Astrocyte of the cerebellum (primary cell): ENCODE measurements at places on chromosomes 5 and 9.

DNA sequence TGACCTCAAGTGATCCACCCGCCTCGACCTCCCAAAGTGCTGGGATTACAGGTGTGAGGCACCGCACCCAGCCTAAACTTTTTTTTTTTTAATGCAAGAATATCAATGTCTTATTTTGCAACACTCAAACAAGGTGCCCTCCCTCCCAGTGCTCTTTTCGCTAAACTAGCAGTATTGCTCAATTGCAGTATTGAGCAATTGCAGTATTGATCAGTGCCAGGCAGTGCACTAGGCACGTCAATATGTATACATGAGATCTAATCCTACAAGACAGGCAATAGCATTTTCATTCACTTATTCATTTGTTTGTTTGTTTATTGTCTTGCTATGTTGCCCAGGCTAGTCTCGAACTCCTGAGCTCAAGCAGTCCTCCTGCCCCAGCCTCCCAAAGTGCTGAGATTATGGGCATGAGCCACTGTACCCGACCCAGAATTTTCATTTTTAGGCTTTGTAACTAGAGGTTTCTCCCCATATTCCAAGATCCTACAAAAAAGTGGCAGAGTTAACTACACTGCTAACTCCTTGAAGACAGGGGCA lies 94.5 kb downstream of the TTLL11 start:
- no peak for DNase-seq

DNA sequence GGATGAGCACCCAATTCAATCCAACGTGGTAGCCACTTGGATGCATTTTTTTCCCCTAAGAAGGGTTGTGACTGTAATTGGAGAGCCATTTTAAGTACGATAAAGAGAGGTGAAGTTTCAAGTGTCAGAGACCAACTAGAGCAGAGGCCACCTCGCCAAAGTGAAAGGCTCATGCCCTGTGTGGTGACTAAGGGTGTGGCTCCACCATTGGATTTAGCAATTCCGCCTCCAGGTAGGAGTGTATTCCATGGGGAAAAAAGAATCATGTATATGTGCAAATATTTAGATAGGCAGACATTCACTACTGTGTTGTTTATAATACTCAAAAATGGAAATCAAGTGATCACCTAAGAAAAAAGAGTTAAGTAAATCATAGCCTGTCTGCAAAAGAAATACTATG lies 53.1 kb upstream of the S1PR3 start:
- no peak for DNase-seq

DNA sequence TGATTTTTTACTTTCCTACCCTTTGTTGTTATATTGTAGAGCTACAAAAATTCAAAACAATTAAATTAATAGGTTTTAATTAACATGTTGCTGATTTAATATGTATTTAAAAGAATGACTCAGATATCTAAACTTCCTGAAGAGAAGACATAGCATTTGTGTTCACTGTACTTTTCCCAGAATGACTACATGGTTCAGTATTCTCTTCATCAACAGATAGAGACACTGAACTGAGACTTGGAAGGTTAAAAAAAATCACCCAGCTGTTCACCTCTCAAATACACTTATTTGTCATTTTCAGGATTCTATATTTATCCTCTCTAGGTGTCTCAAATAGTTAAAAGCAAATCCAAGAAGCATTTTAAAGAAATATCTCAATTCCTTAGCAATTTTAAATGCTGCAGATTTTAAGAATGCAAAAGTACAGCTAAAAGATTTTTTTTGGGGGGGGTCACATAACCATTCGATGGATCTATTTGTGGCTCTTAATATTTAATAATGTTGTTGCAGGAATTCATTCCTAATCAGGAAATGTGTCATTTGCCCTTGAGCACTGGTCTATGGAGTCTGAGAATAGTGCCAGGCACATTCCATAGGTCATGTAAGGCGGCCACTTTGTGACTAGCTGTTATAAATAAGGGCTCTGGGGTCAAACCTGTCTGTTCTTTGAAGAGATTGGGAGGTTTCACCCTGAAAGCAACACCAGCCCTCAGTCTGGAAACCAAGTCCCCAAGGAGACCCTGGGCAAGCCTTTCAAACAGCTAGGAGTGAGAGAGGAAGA lies 463.1 kb downstream of the NR2F1-AS1 start:
- DNase-seq = no peak

- DNase-seq = no peak
Observed at GRCh38 chr5:175653763-175654162, 4.1 kb upstream of the HRH2 start.

- DNase-seq = no peak
Observed at GRCh38 chr5:128262911-128263310, 179.3 kb downstream of the SLC12A2 start.

DNA sequence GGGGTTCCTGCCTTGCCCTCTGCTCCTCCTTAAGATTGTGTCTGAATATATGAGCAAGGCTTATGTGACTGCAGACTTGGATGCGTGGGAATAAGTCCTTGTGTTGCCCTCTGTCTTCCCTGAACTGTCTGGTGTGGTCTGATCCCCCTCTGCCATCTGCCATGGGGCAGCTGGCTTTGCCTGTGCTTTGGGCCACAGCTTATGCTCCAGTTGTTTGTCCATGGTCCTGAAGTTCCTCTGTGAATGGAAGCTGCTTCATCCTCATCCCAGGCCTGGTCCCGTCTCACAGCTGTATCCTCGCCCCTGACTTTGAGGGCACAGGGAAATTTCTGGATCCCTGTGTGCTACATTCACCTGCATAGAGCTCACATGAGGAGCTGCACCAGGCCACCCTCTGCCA lies 14.7 kb downstream of the IL31RA start:
- DNase-seq = no peak

GRCh38 chr5:141942185-141942857 lies 15.7 kb downstream of the PCDH12 start:
- no peak for DNase-seq

- peak; percentile 49 for DNase-seq
Observed at GRCh38 chr9:94867281-94867841, 140.9 kb downstream of the AOPEP start.

GRCh38 chr5:170362102-170362501 lies 27.1 kb downstream of the KCNMB1 start:
- no peak for DNase-seq

DNA sequence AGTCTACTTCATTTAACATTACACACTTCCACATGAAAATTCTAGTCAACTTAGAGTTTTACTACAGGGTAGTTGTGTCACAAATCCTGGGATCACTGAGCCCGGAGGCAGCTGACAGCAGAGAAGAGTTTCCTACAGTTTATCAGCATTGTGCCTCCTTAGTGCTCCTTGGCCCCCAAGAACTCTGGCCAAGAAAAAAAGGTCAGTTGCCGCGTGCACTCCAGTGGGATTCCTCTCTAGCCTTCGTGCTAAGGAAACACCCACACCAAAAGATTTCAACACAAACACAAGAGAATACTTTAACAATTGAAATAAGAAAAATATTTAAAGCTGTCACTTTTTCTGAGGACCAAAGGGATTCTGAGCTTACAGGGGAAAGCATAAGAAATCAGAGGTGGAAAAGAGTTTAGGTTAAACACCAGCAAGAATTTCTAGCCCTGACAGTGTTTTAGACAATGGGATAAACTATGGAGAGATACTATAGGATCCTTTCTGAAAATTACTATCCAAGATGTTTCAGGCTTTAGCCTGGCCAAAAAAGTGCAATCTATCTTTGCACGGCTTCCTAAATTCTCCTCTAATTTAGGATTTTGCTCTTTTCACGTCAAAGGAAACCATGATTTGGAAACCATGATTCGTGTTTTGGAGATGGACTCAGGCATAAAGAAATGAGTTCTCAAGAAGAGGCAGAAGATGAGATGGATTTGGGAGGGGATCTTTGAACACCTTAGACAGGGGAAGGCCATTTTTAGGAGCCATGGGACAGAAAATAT lies 606.8 kb downstream of the RAB3C start:
- DNase-seq = no peak

DNA sequence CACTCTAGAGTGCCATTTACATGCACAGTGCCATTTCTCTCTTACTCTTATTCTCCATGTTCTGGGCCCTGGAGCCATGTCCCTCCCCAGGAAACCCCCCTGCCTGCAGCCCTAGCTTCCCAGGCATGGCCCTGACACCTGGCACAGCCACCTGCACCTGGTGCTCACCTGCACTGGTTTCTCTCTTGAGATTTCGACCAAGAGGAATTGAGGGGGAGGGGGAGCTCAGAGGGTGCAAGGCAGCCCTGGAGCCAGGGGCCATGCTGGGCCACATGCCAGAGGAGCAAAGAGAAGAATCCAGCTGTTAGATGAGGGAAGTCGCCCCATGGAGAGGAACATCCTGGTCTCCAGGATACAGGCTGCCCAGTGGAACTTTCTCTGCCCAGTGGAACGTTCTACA lies 65.0 kb upstream of the RAPGEF1 start:
- no peak for DNase-seq

DNA sequence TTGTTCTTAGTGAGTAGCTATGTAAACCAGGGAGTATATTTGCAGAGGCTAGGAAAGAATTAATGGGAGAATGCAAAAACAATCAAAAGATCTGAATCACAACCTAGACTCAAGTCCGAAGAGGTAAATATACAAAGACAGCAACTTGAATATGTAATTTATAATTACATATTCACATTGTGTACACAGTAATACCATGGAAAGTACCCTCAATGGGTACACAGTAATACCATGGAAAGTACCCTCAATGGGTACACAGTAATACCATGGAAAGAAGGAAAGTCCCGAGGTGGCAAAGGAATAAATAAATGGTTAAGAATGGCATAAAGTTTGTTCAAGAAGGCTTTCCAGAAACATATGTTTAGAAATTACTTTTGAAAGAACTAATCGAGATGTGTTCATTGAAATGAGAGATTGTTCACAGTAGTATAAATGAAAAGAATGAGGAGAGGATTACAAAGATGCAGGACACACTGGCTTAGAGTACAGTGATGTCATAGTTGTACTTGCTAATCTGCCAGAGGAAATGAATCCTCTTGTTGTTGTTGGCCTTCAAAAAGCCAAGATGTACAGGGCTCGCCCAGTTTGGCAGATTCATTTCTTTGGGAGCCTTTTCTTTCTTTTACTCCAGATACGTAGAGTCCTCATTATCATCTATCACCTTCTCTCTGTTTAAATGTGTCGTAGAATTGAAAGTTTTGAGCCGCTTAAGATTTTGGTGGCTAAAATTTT lies 116.0 kb downstream of the UNC13B start:
- peak; percentile 72 for DNase-seq

DNA sequence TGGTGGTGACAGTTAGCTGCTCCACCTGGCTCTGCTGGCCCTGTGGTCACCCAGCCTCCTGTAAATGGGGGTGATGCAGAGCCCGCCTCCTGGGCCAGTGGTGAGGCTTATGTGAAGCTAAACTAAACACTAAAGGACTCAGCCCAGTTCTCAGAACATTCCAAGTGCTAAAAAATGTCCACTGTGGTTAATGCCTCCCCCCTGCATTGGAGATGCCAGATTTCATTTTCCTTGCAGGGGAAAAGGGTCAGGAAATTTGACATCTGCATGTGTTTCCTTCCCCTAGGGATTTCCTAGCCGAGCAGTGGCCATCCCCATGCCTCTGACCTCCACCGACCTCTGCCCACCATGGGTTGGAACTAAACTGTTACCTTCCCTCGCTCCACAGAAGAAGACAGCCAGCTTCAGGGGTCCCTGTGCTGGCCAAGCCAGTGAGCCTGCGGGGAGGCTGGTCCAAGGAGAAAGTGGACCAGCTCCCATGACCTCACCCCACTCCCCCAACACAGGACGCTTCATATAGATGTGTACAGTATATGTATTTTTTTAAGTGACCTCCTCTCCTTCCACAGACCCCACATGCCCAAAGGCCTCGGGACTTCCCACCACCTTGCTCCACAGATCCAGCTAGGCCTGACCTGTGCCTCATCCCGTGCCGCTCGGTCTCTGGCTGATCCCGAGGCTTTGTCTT lies 13.0 kb downstream of the CD74 start:
- DNase-seq = no peak

- no peak for DNase-seq
Observed at GRCh38 chr5:136686192-136686872, 321.0 kb upstream of the TRPC7 start.

- no peak for DNase-seq
Observed at GRCh38 chr5:154384480-154385235, 61.1 kb upstream of the SAP30L start.

GRCh38 chr5:80033513-80033912 lies 1.6 kb upstream of the THBS4 start:
- DNase-seq = no peak

GRCh38 chr5:78827725-78828124 lies 157.4 kb downstream of the ARSB start:
- no peak for DNase-seq

GRCh38 chr9:88535226-88536022 lies 446 bp downstream of the NXNL2 start:
- no peak for DNase-seq

DNA sequence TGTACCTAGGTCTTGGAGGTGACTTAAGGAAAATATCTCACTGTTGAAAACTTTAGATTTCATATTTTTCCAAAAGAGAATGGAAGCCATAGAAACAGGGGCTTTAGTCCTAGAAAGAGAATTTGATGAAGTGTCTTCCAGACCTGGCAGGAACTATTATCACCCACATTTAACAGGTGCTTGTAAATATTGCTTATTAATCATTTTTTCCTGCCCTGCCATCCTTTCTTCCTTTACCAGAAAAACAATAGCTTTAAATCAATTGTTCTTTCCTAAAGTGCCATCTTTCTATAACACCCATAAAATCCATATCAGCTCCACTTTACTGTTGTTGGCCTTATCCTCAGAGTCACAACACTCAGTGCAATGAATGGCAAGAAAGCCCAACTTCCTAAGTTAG lies 350.9 kb downstream of the YTHDC2 start:
- no peak for DNase-seq

DNA sequence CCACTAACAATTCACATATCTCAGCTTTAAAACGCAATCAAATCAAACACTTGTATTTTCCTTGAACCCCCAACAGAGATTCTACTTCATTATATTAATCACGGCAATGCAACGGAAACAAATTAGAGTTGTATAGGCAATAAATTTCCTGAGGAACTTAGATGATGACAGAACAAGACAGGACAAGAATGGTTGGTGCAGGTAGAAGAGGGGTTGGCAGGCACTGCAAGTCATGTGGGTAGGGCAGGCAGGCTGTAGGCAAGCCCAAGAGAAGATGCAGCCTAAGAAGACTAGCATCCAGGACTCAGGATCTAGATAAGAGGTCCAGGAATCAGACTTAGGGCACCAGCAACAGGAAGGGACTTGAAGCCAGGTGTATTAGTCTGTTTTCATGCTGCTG lies 16.6 kb upstream of the FEM1C start:
- DNase-seq = no peak

- no peak for DNase-seq
Observed at GRCh38 chr9:7011395-7012067, 253.8 kb downstream of the KDM4C start.

DNA sequence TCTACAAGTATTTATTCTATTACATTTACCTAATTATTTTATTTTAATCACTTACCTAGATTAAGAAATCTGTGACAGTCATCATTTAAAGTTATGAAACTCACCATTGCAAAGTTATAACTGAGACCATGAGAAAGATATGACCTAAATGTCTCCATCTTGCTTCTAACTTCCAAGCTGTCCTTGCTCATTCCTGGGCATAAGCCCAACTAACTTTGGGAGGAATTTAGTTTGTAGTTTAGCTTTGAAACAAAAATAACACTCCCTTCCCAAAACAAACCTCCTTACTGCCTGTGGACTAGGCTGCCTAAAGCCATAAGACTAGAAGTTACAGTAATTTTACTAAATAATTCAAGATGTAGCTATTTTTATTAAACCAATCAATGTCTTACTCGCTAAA lies 195.6 kb upstream of the RAI14 start:
- DNase-seq = no peak
